ENCODE measurements at places on chromosomes 5 and 9. TPM values are rescaled to one million over a fixed set of nuclear protein-coding genes. Genes with fewer than 3 reads are reported as not detected.

GRCh38 chr9:133991214-133991921 is 756 bp downstream of the VAV2 start:
- H3K27me3 ChIP-seq = peaks cover 71% of the 10 kb centered on the region
- peak overlapping the region; percentile 68 for H3K4me3 ChIP-seq
- DNase-seq = peak; percentile 79
- no peak overlapping the region for H3K27ac ChIP-seq
- peaks cover 34% of the 10 kb centered on the region for H3K4me1 ChIP-seq
- H3K36me3 ChIP-seq = no peaks in the 10 kb centered on the region

The PCDHGA4 gene
- total RNA-seq = 3.4 TPM

GRCh38 chr5:146721073-146721815 is 157.3 kb downstream of the PPP2R2B start:
- H3K36me3 ChIP-seq = no peaks in the 10 kb centered on the region
- H3K27ac ChIP-seq = no peak overlapping the region
- no peaks in the 10 kb centered on the region for H3K4me1 ChIP-seq
- H3K27me3 ChIP-seq = no peaks in the 10 kb centered on the region

- H3K4me1 ChIP-seq = no peaks in the 10 kb centered on the region
- H3K27me3 ChIP-seq = no peaks in the 10 kb centered on the region
- H3K36me3 ChIP-seq = no peaks in the 10 kb centered on the region
- H3K27ac ChIP-seq = no peak overlapping the region
- no peak for DNase-seq
- no peak overlapping the region for H3K4me3 ChIP-seq
Observed at GRCh38 chr9:101470929-101471328, 35.4 kb upstream of the ALDOB start.

The LHX3 gene
- total RNA-seq = not detected

DNA sequence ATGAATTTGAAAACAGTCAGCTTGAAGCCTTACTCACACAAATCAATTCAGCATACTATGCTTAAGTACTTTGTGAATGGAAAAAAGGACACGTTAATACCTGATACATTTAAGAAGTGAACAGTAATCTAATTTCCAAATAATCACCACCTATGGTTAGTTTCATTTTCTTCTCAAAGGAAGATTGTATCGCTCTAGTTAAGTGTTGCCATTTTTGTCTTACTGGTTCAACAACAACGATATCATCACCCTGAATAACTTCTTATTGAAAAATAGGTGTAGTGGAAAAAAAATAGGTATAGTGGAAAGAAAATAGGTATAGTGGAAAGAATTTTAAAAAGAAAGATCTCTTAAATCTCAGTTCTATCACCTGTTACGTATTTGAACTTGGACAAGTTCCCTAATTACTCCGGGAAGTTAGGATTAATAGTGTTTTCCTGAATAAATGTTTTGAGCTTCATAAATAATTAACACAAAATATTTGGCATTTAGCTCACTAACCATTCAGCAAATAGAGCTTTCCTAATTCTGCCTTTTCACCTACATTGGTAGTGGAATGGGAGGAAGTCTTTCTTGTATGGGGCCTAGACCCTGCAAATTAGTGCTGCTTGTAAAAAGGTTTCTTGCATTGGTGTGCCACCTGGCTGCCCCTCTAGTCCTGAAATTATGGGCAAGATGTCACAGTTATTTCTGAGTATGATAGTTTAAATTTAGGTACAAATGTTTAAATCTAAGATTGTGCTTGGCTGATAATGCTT is 502.6 kb upstream of the NMUR2 start:
- H3K27me3 ChIP-seq = no peaks in the 10 kb centered on the region
- H3K27ac ChIP-seq = no peak overlapping the region
- no peak for DNase-seq
- H3K36me3 ChIP-seq = no peaks in the 10 kb centered on the region

- H3K27ac ChIP-seq = no peak overlapping the region
- no peak overlapping the region for H3K4me3 ChIP-seq
- H3K4me1 ChIP-seq = no peaks in the 10 kb centered on the region
- DNase-seq = no peak
- H3K27me3 ChIP-seq = no peaks in the 10 kb centered on the region
Observed at GRCh38 chr5:174097486-174098185, 52.1 kb downstream of the NSG2 start.

- no peak for DNase-seq
- H3K4me1 ChIP-seq = peaks cover 48% of the 10 kb centered on the region
- H3K27ac ChIP-seq = no peak overlapping the region
- no peaks in the 10 kb centered on the region for H3K36me3 ChIP-seq
Observed at GRCh38 chr5:142771666-142772065, 1.5 kb downstream of the ARHGAP26 start.

DNA sequence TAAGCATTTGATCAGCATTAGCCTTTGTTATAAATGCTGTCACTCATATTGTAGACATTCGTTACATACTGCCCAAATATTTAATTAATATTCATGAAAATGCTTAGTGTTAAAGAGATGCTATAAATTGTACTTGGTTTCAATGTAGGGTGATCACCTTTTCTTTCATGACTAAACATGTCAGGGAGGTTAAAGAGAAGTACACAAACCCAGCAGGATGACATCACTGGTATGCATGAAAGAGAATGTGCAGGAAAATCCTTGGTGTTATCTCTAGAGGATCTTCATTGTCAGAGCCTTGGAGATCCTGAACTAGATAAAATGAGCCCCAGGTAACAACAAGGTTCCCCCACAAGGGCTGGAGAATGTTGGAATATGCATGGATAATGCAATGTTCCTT is 33.0 kb upstream of the SV2C start:
- no peaks in the 10 kb centered on the region for H3K36me3 ChIP-seq
- no peak overlapping the region for H3K27ac ChIP-seq
- DNase-seq = no peak
- no peak overlapping the region for H3K4me3 ChIP-seq
- H3K4me1 ChIP-seq = no peaks in the 10 kb centered on the region

DNA sequence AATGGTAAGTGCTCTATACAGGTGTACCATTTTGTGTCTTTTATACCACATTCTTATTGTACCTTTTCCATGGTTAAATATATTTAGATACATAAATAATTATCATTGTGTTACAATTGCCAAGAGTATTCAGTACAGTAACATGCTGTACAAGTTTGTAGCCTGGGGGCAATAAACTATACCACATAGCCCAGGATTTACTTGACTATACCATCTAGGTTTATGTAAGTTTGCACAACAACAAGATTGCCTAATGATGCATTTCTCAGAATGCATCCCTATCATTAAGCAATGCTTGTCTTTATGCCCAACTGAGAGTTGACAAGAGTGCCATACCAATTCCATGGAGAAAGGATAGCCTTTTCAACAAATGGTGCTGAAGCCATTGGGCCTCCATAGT is 136.7 kb upstream of the PJA2 start:
- H3K27me3 ChIP-seq = no peaks in the 10 kb centered on the region
- H3K36me3 ChIP-seq = no peaks in the 10 kb centered on the region
- no peaks in the 10 kb centered on the region for H3K4me1 ChIP-seq
- H3K27ac ChIP-seq = no peak overlapping the region
- DNase-seq = no peak

DNA sequence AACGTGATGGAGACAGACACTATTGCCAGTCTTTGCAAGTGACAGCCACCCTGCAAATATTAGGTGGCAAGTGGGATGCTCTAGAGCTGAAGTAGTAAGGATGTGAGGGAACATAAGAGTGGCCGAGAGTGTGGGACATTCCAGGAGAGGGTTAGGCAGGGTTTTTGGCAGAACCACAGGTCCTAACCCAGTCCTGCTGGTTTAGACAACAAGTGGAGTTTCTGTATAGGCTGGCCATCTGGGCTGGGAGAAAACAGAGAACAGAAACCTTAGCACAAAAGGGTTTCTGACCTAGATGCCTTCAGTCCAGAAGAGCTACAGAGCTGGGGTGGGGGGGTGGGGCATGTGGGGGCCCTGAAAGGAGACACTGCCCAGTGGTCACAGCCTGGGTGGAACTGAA is 107.4 kb downstream of the TMEM174 start:
- no peaks in the 10 kb centered on the region for H3K4me1 ChIP-seq
- H3K36me3 ChIP-seq = no peaks in the 10 kb centered on the region
- no peaks in the 10 kb centered on the region for H3K27me3 ChIP-seq
- H3K4me3 ChIP-seq = no peak overlapping the region

GRCh38 chr5:14745188-14745563 is 80.7 kb downstream of the OTULIN start:
- H3K27ac ChIP-seq = no peak overlapping the region
- H3K27me3 ChIP-seq = no peaks in the 10 kb centered on the region
- no peak overlapping the region for H3K4me3 ChIP-seq
- no peak for DNase-seq

The HAPLN1 gene
- total RNA-seq = not detected

GRCh38 chr9:109013679-109014607 is 644 bp upstream of the CTNNAL1 start:
- no peaks in the 10 kb centered on the region for H3K36me3 ChIP-seq
- peaks cover 16% of the 10 kb centered on the region for H3K4me1 ChIP-seq
- H3K27ac ChIP-seq = peak overlapping the region; percentile 88
- DNase-seq = peak; percentile 74
- H3K27me3 ChIP-seq = no peaks in the 10 kb centered on the region
- H3K4me3 ChIP-seq = peak overlapping the region; percentile 82

GRCh38 chr9:74681906-74682305 is 184.8 kb downstream of the RORB start:
- no peak overlapping the region for H3K27ac ChIP-seq
- H3K27me3 ChIP-seq = no peaks in the 10 kb centered on the region

The PRDM9 gene
- total RNA-seq = not detected

DNA sequence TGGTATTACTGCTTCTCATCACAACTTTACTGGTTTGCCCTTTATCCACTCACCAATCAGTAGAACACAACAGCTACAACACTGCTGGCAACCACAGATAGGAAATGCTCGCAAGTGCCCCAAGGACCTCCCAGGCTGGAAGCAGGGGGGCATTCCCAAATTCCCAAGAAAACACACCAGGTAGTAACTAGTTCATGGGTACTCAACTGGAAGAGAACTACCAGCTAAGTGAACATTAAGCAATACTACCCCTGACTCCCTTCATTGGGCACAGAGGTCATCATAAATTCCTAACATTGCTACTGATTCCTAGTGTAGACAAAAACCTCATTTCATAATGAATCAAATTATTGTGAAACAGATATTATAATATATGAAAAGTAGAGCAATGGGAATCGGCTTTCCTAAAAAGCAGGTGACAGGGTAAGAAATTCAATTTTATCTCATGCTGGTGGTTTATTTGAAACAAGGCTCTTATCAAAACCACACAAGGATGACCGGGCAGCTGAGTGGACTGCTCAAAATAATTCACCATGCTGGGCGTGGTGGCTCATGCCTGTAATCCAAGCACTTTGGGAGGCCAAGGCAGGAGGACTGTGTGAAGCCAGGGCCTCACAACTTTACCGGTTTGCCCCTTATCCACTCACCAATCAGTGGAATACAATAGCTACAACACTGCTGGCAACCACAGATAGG is 81.6 kb downstream of the TLE1 start:
- no peak overlapping the region for H3K4me3 ChIP-seq
- H3K36me3 ChIP-seq = peaks cover 94% of the 10 kb centered on the region
- no peaks in the 10 kb centered on the region for H3K27me3 ChIP-seq
- DNase-seq = no peak
- H3K27ac ChIP-seq = no peak overlapping the region

All from spleen (tissue), 13 donors.